CD4-positive, alpha-beta T cell treated with Interleukin-10 for 1 hour (primary cell): ENCODE measurements at places on chromosomes 3 and 15.

- no peak for DNase-seq
These were observed 4.0 kb upstream of the ZNF710 start for GRCh38 chr15:89997079-89997478.

DNA sequence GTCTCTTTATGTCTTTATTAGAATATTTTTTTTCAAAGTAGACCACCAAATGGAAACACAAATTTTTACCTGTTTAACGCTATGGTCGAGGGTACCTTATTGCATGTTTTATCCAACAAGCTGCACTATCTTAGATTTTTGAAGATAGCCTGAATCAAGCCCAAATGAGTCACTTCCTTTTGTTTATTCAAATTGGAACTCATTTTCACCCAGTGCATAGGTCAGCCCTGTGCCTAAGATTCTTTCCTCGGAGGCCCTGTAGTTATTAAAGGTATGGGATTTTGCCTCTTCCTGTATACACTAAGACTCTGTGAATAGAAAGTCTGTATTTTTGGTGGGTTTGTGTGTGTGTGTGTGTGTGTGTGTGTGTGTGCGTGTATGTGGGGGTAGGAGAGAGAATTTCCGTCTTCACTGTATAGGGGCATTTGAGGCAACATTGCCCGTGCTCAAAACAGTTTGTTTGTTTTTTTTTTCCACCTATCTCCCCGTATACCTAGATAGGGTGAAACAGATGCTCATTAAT is 358.0 kb upstream of the CADM2 start:
- DNase-seq = no peak

GRCh38 chr15:33112541-33113105 is 81.9 kb downstream of the FMN1 start:
- DNase-seq = no peak

- DNase-seq = no peak
These were observed 52.0 kb downstream of the PLCL2 start for GRCh38 chr3:16936676-16937230.

DNA sequence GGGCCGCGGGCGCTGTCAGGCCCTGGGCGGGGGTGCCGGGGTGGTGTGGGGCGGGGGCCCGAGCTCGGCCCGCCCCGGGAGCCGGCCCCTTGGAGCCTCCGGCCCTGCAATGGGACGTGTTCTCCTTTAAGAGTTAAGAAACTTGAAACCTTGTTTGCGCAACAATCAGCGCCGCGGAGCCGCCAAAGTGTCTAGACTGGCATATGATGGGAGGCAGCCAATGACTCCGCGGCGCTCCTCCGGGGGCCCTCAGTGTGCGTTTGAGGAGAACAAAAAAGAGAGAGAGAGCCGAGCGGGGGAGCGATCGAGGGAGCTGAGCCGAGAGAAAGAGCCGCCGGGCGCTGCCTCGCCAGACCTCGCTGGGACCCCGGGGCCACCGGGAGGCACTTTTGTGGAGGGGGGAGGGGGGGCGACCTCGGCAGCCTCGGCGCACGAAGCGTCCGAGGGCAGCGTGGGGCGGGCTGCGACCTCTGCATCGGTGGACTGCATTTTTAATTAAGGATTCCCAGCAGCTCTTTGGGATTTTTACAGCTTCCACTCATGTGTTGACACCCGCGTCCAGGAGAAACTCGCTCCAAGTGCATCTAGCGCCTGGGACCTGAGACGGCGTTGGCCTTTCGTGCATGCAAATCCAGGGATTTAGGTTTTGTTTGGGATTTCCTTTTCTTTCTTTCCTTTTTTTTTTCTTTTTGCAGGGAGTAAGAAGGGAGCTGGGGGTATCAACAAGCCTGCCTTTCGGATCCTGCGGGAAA is at the start of gene SMAD6:
TSS of gene SMAD6 (plus strand) at position 202 of the 752 bp plus-strand sequence. CDS start 1,023 bp downstream, outside the sequence.
- peak; percentile 71 for DNase-seq

GRCh38 chr3:12005951-12006625 is 1.9 kb downstream of the SYN2 start:
- DNase-seq = no peak

DNA sequence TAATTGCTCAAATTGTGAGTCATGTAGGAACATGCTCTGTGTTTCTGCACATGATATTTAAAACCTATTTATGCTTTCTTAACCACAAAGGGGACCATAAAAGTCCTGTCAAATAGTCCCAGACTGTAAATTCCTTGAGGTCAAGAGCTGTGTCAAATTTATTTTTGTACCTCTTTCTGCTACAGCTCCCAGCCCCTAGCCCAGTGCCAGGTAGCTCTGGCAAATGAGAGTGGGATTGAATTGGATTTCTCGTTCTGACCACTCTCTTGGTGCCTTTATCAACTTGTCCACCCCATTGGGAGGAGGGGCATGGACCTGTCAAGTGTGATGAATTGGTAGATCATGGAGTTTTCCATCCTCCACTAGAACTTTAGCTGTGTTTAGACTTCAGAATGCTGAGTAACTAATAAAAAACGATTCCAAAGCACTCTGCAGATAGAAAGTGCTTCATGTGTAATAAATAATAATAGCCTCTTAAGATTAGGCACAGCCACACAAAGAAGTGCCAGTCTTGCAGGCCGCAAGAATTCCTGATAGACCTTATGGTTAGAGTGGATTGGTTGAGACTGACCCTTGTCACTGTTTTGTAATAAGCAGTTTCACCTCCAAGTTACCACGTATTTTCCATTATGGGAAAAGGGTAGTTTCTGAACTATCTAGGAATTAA is 120.4 kb downstream of the LPP start:
- no peak for DNase-seq

DNA sequence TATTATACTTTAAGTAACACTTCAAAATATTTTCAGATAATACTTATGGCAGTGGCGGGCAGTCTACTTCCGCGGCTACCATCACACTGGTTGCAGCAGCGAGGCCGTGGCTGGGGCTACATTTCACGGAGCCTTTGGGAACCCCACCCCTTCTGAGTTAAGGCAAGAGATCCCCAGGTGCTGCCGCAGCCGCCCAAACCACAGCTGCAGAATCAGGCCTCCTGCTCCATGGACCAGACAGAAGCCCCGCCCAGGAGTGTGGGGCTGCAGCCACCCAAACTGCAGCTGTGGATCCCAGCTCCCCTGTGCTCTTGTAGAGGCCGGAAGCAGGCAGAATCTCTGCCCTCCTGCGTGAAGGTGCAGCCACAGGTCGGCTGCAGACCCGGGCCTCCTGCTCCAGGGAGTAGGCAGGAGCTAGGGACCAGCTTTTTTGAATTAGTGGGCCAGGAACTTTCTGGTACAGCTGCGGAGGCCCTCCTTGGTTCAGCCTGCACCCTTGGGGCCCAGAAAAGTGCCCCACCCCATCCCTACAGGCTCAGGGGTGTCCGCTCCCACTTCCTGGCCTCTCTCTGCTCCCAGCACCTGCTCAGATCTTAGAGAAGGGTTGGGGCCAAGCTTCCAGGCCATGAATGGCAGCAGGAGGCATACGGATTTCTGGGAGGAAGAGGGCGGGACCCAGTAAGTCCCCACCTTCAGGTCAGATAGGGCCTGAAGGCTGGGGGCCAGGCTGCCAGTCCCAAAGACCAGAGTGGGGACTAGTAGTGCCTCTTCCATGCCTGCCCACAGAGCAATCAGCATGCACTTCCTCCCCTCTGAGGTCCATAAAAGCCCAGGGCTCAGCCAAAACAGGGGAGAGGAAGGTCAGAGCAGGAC is 1188.8 kb upstream of the CADM2 start:
- no peak for DNase-seq

- DNase-seq = no peak
These were observed 93.3 kb downstream of the SV2B start for GRCh38 chr15:91193378-91193720.

GRCh38 chr15:92896561-92896960 is 3.6 kb upstream of the CHD2 start:
- peak; percentile 27 for DNase-seq

GRCh38 chr3:141275973-141276372 is 44.3 kb downstream of the PXYLP1 start:
- no peak for DNase-seq

GRCh38 chr15:45734260-45734711 is 99.5 kb downstream of the SQOR start:
- no peak for DNase-seq

DNA sequence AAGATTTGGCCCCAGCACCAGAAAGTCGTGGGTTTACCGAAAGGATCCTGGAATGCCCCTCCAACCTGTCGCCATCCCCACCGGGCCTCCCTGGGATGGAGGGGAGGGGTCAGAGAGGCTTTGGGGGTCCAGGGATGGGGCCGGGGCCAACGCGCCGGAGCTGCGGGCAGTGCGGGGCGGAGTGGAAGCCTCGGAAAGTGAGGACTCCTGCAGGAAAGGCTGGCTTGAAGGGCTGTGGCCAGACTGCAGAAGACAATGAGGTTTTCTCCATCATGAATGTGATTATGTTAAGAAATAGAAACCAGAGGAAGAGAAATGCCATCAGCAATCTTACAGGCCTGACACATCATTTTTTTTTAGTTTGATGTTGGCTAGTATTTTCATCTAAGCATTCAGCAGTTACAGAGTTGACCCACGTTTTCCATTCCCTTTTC is 738 bp downstream of the YEATS2 start:
- peak; percentile 32 for DNase-seq

GRCh38 chr3:96748139-96748538 is 66.3 kb upstream of the EPHA6 start:
- DNase-seq = no peak

DNA sequence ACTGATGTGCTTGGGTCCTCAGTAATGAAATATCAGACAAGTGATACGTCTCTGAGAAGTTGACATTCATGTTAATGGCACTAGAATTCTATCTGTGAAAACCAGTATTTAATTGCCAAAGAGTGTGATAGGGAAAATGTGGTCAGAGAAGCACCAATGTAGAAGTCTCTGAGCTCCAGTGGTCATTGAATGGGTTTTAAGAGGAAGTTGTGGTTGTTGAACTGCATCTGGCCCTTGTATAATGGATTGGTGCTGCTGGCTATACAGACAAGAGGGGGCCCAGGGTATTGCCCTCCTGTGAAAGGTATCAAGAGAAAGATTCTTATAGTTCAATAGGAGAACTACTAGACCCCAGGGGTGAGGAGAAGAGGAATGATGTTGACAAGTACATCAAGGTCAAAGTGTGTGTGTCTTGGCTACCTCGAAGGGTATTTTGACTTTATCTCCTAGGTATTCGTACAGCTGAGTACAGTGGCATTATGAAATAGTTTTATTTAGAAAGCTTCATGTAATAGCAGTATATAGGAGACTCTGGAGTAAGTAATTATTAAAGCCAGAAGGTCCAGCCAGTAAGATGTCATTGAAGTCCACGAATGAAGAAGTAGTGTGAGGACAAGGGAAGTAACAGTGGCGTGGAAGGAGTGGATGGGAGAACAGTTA is 47.1 kb downstream of the CHD2 start:
- no peak for DNase-seq

DNA sequence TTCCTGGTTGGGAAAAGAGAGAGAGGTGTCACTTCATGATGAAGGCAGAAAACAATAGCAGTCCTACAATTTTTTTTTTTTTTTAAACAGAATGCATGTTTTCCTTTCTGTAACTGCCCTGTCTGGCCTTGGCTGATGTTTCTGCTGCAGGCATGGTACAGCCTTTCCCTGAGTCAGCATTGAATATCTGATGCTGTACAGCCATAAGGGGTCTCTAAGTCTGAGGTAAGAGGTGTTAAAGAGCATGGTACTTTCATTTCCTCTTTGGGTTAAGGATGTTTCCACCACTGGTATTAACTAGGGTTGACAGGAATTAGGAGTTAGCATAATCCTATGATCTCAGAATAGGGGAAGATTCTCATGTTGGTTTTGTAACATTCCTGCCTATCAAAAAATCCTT is 147.4 kb downstream of the CHST2 start:
- no peak for DNase-seq

- no peak for DNase-seq
These were observed 48.0 kb upstream of the FSTL1 start for GRCh38 chr3:120498556-120499346.

GRCh38 chr3:173538410-173538809 is 140.9 kb downstream of the NLGN1 start:
- no peak for DNase-seq

GRCh38 chr3:66747696-66748095 is 246.9 kb upstream of the LRIG1 start:
- DNase-seq = no peak

DNA sequence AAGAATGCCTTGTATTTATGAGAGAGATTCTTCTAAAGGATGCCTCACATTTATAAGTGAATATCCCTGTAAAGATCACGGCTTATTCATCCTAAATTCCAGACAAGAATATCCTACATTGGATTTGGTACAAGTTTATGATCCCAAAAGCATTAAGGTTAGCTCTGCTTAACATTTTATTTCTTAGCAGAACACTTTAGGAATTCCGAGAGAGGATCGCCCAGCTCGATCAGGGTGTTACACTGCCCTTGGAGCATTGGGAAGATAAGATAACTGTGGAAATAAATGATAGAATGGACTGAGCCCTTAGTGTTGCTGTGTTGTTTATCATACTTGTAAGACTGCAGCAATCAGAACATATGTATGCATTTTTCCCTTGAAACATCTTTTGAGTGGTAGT is 223.0 kb upstream of the CDIN1 start:
- DNase-seq = no peak

DNA sequence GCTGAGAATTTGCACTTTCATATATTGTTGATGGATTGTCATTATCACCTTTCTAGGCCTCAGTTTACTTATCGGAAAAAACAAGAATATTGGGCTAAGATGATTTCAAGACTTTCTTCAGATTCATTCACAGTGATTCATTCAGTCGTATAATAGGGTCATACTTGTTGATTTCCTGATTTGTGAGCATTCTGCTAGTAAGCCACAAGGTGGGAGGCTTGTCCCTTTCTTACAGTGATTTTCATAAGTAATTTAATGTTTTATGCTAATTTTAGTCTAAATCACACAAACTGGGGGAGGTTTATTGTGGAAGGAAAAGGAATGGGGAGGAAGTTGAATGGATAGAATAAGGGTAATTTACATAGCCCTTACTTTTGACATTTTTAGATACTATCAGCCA is 126.8 kb upstream of the GOLGA6L4 start:
- DNase-seq = no peak

DNA sequence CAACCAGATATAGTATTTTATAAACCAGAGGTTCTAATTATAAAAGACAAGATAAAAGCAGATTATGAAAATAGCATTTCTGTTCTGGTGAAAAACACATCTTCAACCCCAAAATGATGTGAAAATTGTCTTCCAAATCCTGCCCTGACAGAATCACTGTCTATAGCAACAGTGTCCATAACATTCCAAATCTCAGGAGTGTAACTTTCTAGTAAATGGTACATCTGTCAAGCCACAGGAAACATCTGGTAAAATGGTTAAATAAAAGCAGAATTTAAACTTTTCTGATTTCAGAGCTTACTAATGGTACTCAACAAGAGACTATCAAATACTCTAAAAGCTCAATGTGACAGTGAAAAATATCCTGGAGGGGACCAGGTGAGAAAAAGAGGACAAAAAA is 60.5 kb downstream of the VGLL4 start:
- DNase-seq = no peak

GRCh38 chr3:111681661-111682426 is 86.7 kb upstream of the ZBED2 start:
- DNase-seq = no peak
